Activated T-helper 2 cell treated with anti-CD3 and anti-CD28 coated beads, Interferon-gamma antibody, Interleukin-2, Interleukin-4, amounts not matched to agents 10 μg/mL and 5 μg/mL and 100 μg/mL, durations not matched to agents 14 hours and 24 hours and 36 hours (primary cell): ENCODE measurements at places on chromosomes 1 and 21. TPM values are rescaled to one million over a fixed set of nuclear protein-coding genes. Genes with fewer than 3 reads are reported as not detected.

DNA sequence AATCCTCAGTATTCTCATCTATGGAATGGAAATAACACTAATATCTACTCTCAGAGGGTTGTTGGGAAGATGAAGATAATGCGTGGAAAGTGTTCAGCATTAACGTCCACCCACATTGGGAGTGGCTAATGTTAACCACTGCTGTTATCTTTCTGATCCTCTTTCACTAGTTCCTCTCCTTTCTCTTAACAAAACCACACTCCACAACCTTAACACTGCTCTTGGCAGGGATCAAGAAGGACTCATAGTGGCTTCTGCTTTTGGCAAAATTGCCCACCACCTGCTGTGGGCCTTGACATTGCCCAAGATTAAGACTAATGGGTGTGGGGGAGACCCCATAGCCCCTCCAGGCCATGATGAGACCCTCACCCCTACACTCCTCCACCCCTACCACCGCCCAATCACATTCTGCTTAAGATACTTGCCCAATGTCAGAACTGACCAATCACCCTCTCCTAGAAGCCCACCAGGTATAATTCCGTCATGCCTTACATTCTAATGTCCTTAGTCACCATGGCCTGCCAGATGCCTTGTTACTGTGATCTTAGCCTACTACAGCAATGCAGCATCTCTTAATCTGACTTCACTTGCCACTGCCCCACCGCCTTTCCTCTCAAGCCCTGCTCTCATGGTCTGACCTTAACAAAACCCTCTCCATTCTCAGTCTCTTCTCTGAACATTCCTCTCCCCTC is 27.1 kb downstream of the DHCR24 start:
- DNase-seq: no peak

The ERICH3 gene
- not detected in 2 replicates for total RNA-seq

The PTGER3 gene
- 0.43 and 0.44 TPM in 2 replicates for total RNA-seq

GRCh38 chr21:33266050-33266788 is at the start of gene IL10RB:
Gene IL10RB (plus strand): TSS chr21:33266367. CDS start chr21:33266466, 99 bp downstream.
- DNase-seq: peak; percentile 62

DNA sequence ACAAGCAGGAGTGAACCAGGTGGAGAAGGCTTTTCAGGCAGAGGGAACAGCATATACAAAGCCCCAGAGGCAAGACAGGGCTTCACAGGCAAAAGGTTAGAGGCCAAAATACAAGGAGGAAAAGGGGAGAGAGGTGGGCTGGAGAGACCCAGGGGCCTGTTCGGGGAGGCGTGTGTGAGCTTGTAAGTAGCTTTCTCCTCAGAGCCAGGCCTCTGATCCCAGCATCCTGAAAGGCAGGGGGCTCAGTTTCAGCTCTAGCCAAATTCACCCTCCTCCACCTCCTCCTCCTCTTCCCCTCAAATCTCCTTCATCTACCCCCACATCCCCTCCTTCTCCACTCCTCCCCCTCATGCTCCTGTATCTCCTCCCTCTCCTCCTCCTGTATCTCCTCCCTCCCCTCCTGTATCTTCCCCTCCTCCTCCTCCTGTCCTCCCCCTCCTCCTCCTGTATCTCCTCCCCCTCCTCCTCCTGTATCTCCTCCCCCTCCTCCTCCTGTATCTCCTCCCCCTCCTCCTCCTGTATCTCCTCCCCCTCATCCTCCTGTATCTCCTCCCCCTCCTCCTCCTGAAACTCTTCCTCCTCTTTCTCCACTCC is 148.6 kb downstream of the ST6GALNAC5 start:
- no peak for DNase-seq

DNA sequence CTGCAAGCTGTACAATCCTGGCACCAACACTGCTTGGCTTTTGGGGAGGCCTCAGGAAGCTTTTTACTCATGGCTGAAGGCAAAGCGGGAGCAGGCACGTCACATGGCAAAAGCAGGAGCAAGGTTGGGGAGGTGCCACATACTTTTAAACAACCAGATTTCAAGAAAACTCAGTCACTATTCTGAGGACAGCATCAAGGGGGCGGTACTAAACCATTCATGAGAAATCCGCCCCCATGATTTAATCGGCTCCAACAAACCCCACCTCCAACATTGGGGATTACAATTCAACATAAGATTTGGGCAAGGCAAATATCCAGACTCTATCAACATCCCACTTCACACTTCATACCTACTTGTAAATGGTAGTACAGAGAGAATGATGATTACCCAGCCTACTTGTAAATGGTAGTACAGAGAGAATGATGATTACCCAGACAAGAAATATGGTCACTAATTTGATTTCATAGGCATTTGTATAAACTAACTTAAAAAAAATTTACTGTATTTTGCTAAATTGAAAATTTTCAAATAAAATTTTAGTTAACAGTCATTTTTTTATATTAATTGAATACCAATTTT is 24.9 kb downstream of the ATP5PF start:
- no peak for DNase-seq

GRCh38 chr1:153565529-153566374 is at the start of gene S100A2:
Gene S100A2 (minus strand): TSS chr1:153565844. CDS start chr1:153563877, 1,967 bp downstream.
- no peak for DNase-seq

DNA sequence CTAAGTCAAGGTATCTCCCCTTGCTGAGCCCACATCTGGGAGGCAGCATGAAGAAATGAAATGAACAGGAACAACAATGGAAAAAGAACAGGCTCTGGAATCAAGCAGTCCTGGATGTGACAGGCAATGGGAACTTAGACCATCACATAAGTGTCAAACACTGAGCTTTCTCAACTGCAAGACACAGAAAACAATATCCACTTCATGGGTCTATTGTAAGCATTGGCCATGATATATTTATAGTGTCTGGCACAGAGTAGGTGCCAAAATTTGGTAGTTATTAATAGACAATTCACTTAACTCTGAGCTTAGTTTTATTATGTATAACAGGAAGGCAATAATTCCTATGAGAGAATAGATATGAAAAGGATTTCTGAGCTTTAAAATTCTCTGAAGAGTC is 64.1 kb upstream of the ATP1B1 start:
- DNase-seq: no peak

The LAX1 gene
- total RNA-seq: 14.2 and 14.9 TPM in 2 replicates

- no peak for DNase-seq
Observed at GRCh38 chr1:30471307-30471706, 252.1 kb downstream of the MATN1 start.

- DNase-seq: no peak
Observed at GRCh38 chr1:11528611-11529261, 49.8 kb downstream of the DISP3 start.

- DNase-seq: no peak
Observed at GRCh38 chr1:30379684-30380624, 343.4 kb downstream of the MATN1 start.

The NR1I3 gene
- total RNA-seq: not detected in 2 replicates

DNA sequence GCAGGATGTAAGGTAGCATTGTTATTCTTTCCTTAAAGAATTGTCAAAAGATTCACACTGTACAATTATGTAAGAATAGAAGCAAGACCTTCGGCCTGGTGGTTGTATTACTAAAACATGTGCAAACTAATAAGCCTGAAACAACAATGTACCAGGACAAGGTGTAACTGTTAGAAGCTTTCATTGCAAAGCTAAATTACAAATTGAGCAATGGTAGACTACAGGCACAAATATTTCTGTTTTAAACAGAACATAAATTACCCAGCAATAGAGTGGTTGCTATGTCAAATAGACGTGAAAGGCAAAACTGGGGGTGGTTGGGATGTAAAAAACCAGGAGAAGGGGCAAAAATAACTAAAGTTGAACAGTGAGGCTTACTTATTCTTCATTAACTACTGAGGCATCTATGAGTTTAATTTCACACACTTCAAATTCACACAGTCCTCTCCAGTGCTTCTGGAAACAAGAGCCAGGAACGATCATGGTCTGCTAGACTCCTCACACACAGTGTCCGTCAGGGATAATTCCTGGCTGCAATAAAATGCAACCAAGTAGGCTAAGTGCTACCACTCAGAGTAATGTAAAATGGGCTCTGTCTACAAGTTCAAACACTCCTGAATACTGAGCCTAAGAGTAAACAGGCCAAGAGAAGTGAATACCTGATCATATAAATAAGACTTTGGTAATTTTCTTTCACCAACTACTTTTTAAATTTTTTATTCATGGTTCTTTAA is 39.3 kb upstream of the C1orf198 start:
- no peak for DNase-seq

The NBPF14 gene
- total RNA-seq: 24.5 and 29.8 TPM in 2 replicates

GRCh38 chr1:240496941-240497340 is 115.0 kb downstream of the GREM2 start:
- no peak for DNase-seq

DNA sequence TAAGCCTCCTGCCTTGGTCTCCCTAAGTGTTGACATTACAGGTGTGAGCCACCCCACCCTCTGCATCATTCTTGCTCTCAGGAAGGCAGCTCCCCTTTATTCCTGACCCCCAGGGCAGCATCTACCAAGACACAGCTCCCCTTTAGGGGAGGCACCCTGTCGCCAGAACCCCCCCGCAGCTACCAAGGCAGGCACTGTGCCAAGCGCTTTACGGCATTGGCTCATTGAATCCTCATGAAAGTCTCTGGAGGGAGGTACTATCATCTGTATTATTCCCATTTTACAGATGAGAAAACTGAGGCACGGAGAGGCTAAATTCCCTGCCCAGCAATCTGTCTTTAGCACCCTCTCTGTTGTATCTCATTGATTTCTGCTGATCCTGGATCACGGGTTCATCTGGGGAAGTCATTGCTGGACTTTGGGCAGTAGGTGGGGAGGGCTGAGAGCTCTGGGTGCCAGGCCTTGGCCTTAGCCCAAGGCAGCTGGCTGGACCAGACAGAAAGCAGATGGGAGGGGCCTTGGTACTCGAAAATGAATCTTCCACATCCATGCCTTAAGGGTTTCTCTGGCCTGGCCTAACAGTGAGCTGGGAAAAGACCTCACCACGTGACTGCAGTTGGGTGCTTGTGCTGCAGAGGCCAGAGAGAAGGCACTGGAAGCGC is 5.9 kb downstream of the PLOD1 start:
- DNase-seq: no peak

DNA sequence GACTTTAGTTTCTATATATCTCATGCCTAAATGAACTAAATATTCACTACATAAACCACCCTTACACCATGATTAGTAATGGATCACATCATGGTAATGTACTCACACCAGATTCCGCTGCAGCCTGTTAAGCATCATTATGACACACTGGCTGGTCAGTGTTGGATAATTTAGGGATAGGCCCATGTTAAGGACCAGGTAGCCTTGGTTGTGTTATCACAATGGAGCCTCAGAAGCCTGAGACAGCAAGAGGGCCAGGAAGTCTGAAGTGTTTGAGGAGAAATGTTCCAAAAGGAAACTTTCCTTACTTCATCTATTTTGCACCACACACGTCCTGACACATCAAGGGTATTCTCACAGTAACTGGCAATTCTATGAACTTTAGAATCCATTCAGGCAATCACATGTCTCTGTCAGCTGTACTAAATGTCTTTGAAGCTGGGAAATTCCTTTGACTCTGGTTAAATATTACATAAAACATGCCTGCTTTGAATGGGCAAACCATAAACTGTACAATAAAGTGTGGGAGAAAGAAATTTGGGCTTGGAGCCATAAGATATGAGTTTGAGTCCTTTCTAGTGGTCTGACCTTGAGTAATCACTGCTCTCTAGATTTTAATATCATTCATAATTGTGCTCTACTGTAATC is 105.3 kb upstream of the DPT start:
- DNase-seq: no peak
